ENCODE measurements at places on chromosomes 4 and X.

GRCh38 chr4:110869862-110870572 is 247.1 kb upstream of the PITX2 start:
- H3K36me3 ChIP-seq: no peaks in the 10 kb centered on the region
- H3K4me1 ChIP-seq: no peaks in the 10 kb centered on the region
- H3K27me3 ChIP-seq: no peaks in the 10 kb centered on the region
- H3K27ac ChIP-seq: no peak overlapping the region
- DNase-seq: no peak

DNA sequence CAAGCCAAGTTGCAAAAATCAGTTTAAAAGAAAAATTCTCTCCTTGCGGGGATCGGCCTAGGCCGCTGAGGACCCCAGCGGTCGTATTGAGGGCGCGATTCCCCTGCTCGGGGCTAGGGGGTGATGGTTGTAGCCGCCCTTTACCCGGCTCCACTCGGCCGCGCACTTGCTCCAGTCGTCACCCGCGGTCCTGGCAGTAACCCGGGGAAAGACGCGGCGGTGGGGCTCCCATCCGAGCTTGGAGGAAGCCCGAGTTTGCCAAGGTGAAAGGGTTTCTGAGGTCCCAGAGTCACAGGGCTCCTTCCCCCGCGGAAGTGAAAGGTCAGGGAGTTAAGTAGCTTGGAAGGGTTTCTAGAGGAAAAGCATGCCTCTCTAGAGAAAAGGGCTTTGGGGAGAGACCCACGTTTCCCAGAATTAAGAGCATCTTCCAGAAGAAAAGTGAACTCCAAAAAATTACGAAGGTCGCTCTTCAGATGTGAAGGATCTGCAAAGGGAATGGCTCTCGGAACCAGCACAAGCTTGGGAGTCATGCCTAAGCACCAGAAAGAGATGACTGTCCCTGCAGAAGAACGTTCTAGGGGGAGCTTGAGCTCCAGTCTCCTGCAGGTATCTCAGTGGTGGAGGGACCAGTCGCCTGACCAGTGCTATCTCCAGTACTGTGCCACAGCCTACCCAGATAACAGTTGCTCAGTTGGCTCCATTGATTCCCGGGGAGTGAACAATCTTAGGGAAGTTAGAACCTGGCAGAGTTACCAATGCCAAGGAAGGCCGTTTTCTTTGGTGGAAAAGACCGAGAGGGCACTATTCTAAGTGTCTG is 875 bp downstream of the LAP3 start:
- DNase-seq: no peak
- peaks cover 13% of the 10 kb centered on the region for H3K36me3 ChIP-seq
- peak overlapping the region; percentile 75 for H3K4me3 ChIP-seq
- no peaks in the 10 kb centered on the region for H3K27me3 ChIP-seq
- H3K4me1 ChIP-seq: peaks cover 19% of the 10 kb centered on the region

DNA sequence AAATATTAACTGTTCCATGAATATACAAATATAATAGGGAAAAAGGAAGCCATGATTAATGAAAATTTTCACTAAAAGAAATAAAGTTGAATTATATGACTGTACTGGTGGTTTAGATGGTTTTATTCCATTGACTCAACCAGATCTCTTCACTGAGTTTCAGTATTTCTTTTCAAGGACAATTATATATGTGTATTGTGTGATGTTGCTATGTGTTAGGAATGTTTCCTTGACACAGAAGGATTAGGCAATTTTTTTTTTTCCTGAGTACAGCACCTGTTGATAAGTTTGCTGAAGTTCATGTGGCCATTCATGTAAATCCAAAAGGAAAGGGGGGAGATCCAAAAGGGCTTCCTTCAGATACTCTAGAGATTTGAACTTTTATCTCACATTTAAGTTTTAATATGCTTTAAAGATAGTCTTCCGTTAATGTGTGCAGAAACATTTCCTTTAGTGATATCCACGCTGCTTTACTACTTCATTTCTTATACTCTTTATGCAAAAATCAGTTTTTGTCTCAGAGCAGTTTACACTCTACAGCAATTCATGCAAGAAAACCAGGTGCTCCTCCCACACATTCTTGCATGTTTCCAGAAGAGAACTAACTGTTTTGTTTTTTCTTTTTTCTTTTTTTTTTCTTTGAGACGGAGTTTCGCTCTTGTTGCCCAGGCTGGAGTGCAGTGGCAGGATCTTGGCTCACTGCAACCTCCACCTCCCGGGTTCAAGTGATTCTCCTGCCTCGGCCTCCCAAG is 249.1 kb downstream of the RPA4 start:
- no peaks in the 10 kb centered on the region for H3K27me3 ChIP-seq
- no peak for DNase-seq
- no peak overlapping the region for H3K4me3 ChIP-seq
- no peaks in the 10 kb centered on the region for H3K36me3 ChIP-seq

DNA sequence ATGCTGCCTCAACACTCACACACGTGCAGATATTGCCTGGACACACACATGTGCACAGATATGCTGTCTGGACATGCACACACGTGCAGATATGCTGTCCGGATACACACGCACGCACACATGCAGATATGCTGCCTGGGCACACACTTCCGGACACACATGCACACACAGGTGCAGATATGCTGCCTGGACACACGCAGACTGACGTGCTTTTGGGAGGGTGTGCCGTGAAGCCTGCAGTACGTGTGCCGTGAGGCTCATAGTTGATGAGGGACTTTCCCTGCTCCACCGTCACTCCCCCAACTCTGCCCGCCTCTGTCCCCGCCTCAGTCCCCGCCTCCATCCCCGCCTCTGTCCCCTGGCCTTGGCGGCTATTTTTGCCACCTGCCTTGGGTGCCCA is 14.7 kb downstream of the FGFRL1 start:
- peaks cover 8% of the 10 kb centered on the region for H3K36me3 ChIP-seq
- H3K27ac ChIP-seq: no peak overlapping the region
- no peak for DNase-seq
- no peak overlapping the region for H3K4me3 ChIP-seq

- no peak for DNase-seq
- H3K36me3 ChIP-seq: no peaks in the 10 kb centered on the region
- H3K27me3 ChIP-seq: no peaks in the 10 kb centered on the region
- no peak overlapping the region for H3K4me3 ChIP-seq
Measured at GRCh38 chr4:143375326-143376073, 38.8 kb downstream of the GAB1 start.

DNA sequence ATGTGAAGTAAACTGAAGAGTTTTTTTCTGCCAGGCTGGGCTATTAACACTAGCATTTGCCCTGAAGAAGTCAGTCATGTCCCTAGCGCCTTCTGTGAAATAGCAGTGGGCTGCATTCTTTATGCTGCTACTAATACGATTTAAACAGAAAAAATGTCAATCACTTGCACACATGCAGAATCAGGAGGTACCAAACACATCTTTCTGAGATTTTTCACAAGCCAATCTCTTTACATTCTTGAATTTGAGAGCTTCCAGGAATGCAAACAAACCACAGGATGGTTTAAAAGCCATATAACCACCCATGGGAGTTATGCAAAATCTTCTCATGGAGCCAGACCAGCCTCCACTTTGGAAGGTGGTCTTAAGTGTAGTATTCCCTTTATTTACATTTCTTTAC is 220.1 kb downstream of the IQCM start:
- DNase-seq: no peak
- H3K36me3 ChIP-seq: no peaks in the 10 kb centered on the region
- H3K27ac ChIP-seq: no peak overlapping the region
- no peaks in the 10 kb centered on the region for H3K4me1 ChIP-seq
- H3K4me3 ChIP-seq: no peak overlapping the region

GRCh38 chr4:683982-684622 is 4.8 kb downstream of the SLC49A3 start:
- no peaks in the 10 kb centered on the region for H3K36me3 ChIP-seq
- H3K27me3 ChIP-seq: no peaks in the 10 kb centered on the region
- no peak overlapping the region for H3K4me3 ChIP-seq
- no peak overlapping the region for H3K27ac ChIP-seq
- no peak for DNase-seq

GRCh38 chrX:49276671-49277534 is 7.3 kb downstream of the PPP1R3F start:
- H3K27me3 ChIP-seq: no peaks in the 10 kb centered on the region
- no peak overlapping the region for H3K4me3 ChIP-seq
- H3K27ac ChIP-seq: no peak overlapping the region
- no peak for DNase-seq
- peaks cover 19% of the 10 kb centered on the region for H3K4me1 ChIP-seq
- H3K36me3 ChIP-seq: no peaks in the 10 kb centered on the region

GRCh38 chrX:118941147-118941546 is 33.3 kb upstream of the LONRF3 start:
- H3K4me3 ChIP-seq: no peak overlapping the region
- H3K27ac ChIP-seq: no peak overlapping the region
- H3K36me3 ChIP-seq: no peaks in the 10 kb centered on the region
- H3K27me3 ChIP-seq: no peaks in the 10 kb centered on the region
- no peaks in the 10 kb centered on the region for H3K4me1 ChIP-seq

DNA sequence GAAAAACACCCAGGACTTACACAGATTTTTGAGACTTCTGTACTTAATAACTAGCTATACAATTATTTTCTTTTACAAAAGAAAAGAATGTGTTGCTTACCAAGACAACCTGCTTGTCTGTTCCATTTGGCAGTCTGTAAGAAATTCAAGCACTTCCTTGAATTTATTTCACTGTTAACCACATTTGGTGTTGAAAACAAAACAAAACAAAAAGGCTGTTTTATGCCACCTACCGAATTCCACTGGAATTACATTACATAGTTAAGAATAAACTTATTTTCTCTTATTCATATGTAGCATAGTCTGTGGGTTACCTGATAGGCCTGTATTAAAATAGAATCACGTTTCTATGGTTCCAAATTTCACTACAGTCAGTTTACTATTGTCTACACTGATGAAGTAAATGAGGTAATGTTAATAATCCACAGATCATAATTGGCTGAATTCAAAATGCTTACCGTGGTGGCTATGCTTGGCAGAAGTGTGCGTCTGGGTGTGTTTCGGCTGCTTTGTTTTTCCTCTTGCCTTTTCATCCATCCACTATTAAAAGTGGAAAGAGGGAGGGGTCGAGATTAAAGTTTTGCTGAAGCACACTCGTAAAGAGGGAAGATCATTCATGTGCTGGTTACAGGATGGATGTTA is at the start of gene TLR1:
Gene TLR1, minus strand, starts transcription at position 138 of the 642 bp plus-strand sequence. CDS start 5,960 bp downstream, outside the sequence.
- no peaks in the 10 kb centered on the region for H3K36me3 ChIP-seq
- peak within 1 kb of the TSS; percentile 76 for H3K27ac ChIP-seq
- DNase-seq: no peak
- H3K4me1 ChIP-seq: peaks cover 19% of the 10 kb centered on the region
- H3K4me3 ChIP-seq: peak within 1 kb of the TSS; percentile 32

DNA sequence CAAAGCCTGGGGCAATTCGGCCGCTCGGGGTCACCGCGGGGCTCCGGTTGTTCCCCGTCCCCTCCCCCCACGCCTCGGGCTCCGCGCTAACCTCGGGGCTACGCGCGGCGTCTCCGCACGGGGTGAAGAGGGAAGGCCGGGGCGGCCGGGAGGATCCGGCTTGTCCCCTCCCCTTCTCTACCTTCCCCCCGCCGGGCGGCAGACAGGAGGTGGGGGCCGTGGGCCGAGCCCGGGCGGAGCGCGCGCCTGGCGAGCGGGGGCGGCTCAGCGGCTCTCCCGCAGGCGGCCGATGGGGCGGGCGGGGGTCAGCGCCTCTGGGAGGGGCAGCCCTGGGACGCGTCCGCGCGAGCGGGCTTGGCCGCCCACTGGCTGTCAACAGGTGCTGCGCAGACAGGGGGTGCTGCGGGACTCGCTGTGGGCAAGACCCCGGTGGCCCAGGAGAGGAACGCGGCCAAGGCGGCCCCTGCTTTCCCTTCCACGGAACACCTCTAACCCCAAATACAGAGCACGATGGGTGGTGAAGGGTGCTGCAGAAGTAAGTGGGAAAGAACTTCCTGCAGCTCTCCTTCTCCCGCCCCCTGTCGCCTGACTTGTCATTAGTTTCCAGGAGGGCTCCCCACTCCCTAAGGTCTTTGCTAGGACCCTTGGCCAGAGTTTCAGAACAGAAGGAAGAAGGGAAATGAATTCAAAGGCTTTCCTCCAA is at the start of gene PDGFC:
Gene PDGFC, minus strand, starts transcription at position 124 of the 703 bp plus-strand sequence. CDS start 896 bp downstream, outside the sequence.
- H3K27me3 ChIP-seq: no peaks in the 10 kb centered on the region
- H3K36me3 ChIP-seq: no peaks in the 10 kb centered on the region
- peaks cover 23% of the 10 kb centered on the region for H3K4me1 ChIP-seq
- H3K4me3 ChIP-seq: peak within 1 kb of the TSS; percentile 68
- no peak for DNase-seq

DNA sequence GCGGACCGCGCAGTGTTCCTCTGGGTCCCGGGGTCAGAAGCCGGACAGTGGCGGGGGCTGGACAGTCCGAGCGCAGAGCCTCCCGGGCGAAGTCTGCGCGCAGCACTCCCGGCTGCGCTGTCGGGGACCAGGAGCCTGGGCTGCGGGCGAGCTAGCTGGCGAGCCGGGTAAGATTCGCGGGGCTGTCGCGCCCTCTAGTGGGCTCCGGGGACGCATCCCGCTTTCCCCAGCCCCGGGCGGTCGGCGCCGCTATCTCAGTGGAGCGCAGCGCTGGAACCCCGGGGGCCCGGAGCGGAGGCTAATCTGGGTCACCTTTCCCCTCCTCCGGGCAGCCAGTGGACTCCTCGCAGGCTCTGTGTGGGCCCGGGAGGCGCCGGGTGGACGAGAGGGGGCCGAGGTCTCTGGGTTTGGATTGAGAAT is 4.2 kb downstream of the PDGFRA start:
- peak overlapping the region; percentile 87 for H3K27ac ChIP-seq
- peaks cover 10% of the 10 kb centered on the region for H3K27me3 ChIP-seq
- H3K4me1 ChIP-seq: peaks cover 53% of the 10 kb centered on the region
- no peaks in the 10 kb centered on the region for H3K36me3 ChIP-seq

Data from vagina (tissue), 2 donors.